ENCODE measurements at places on chromosomes 3 and 15. TPM values are rescaled to one million over a fixed set of nuclear protein-coding genes. Genes with fewer than 3 reads are reported as not detected.

- no peak overlapping the region for H3K4me3 ChIP-seq
- H3K27me3 ChIP-seq, result peaks cover 2% of the 10 kb centered on the region
- H3K27ac ChIP-seq, result peak overlapping the region; percentile 53
- H3K4me1 ChIP-seq, result peaks cover 6% of the 10 kb centered on the region
- H3K36me3 ChIP-seq, result no peaks in the 10 kb centered on the region
- peak; percentile 53 for DNase-seq
Measured at GRCh38 chr3:186746008-186746407, 28.8 kb downstream of the KNG1 start.

GRCh38 chr3:155070316-155070715 is 9.8 kb upstream of the MME start:
- DNase-seq, result no peak
- H3K27ac ChIP-seq, result peak overlapping the region; percentile 93
- no peaks in the 10 kb centered on the region for H3K36me3 ChIP-seq
- H3K4me1 ChIP-seq, result peaks cover 27% of the 10 kb centered on the region

DNA sequence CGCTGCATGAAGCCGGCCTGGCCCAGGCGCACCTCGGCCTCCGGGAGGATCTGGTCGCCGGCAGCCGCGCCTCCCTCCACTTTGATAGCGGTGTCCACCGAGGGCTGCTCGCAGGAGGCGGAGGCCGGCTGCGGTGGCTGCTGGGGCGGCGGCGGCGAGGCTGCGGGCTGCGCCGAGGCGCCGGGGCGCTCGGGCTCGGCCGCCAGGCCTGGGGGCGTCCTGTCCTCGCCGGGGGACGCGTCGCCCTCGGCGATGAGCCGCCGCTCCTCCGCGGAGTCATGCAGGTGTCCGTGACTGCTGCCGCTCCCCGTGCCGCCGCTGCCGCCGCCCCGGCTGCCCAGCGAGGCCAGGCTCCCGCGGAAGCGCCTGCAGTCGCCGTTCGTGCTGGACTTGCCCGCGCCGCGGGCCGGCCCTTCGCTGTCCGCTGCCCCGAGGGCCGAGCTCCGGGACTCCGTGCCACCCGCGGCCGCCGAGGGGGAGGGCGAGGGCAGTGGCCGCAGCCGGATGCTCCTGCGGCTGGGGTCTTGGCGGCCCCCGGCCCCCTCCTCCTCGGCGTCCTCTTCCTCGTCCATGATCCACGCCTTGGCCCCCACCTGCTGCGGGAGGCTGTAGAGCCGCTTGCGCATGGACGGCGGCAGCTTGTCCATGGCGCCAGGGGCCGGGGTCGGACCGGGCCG is 996 bp downstream of the HCN4 start:
- H3K27me3 ChIP-seq, result peaks cover 50% of the 10 kb centered on the region
- no peaks in the 10 kb centered on the region for H3K36me3 ChIP-seq
- H3K4me1 ChIP-seq, result no peaks in the 10 kb centered on the region
- no peak overlapping the region for H3K27ac ChIP-seq

SNURF gene
- total RNA-seq, result 9.4 TPM

DNA sequence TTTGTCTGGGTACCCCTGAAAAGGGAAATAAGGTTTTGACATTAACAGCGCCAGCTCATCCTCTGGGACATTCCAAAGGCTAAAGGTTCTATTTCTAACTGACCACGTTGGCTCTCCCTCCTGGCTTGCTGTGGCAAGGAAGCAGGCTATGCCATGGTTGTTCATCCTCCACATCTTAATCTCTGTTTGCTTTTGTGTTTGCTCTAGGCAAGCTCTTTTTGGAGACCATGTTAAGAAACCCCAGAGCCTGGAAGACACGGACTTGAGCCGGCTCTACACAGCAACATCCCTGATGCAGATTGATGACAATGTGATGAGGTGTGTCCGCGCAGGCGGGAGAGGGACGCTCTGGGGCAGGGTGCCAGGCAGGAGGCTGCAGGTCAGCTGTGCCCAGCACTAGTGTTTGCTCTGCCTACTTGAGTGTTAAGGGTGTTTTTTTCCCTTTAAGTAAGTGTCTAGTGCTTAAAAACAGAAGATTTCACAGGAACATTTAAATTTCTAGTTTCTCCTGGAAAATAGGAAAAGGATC is 33.3 kb downstream of the RLBP1 start:
- H3K27ac ChIP-seq, result no peak overlapping the region
- no peak overlapping the region for H3K4me3 ChIP-seq
- no peak for DNase-seq

GOLGA8B gene
- 45.0 TPM for total RNA-seq

GRCh38 chr3:97656638-97657037 is 107.9 kb upstream of the ARL6 start:
- no peaks in the 10 kb centered on the region for H3K27me3 ChIP-seq
- H3K4me3 ChIP-seq, result no peak overlapping the region
- no peaks in the 10 kb centered on the region for H3K36me3 ChIP-seq
- no peak overlapping the region for H3K27ac ChIP-seq
- DNase-seq, result no peak

GRCh38 chr3:11204697-11205348 is 50.5 kb downstream of the HRH1 start:
- no peak for DNase-seq
- H3K4me1 ChIP-seq, result peaks cover 60% of the 10 kb centered on the region
- H3K27me3 ChIP-seq, result no peaks in the 10 kb centered on the region

DNA sequence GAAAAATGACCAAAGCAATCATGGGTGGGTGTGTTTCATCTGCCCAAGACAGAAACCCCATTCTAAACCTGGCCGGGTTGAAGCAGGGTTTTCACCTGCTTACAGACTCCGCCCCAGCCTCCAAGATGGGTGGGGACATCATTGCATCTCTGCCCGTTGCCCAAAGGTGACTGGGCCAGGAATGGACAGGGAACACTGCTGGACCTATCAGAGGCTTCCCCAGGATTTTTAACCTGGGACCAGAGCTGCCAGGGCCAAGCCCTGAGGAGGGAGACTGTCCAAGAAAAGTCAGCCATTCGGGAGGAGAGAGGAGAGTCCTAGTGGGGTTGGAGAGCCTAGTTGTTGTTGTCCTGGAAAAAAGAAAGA is 109.7 kb upstream of the ALDH1A3 start:
- no peaks in the 10 kb centered on the region for H3K27me3 ChIP-seq
- no peak overlapping the region for H3K27ac ChIP-seq
- H3K36me3 ChIP-seq, result no peaks in the 10 kb centered on the region
- no peak for DNase-seq
- H3K4me3 ChIP-seq, result no peak overlapping the region

GUCA1C gene
- not detected for total RNA-seq

GRCh38 chr3:47414666-47415587 is 34.1 kb downstream of the PTPN23 start:
- no peak overlapping the region for H3K4me3 ChIP-seq
- no peaks in the 10 kb centered on the region for H3K27me3 ChIP-seq
- H3K27ac ChIP-seq, result no peak overlapping the region
- no peak for DNase-seq
- no peaks in the 10 kb centered on the region for H3K4me1 ChIP-seq

- no peak overlapping the region for H3K27ac ChIP-seq
- peaks cover 44% of the 10 kb centered on the region for H3K27me3 ChIP-seq
- DNase-seq, result no peak
- H3K4me1 ChIP-seq, result peaks cover 4% of the 10 kb centered on the region
- H3K4me3 ChIP-seq, result no peak overlapping the region
- H3K36me3 ChIP-seq, result no peaks in the 10 kb centered on the region
Measured at GRCh38 chr3:184559336-184559735, 2.2 kb upstream of the EPHB3 start.

GRCh38 chr3:127329631-127330285 is 41.9 kb upstream of the PRR20G start:
- H3K4me1 ChIP-seq, result no peaks in the 10 kb centered on the region
- H3K27ac ChIP-seq, result no peak overlapping the region
- no peak overlapping the region for H3K4me3 ChIP-seq
- no peaks in the 10 kb centered on the region for H3K36me3 ChIP-seq

DNA sequence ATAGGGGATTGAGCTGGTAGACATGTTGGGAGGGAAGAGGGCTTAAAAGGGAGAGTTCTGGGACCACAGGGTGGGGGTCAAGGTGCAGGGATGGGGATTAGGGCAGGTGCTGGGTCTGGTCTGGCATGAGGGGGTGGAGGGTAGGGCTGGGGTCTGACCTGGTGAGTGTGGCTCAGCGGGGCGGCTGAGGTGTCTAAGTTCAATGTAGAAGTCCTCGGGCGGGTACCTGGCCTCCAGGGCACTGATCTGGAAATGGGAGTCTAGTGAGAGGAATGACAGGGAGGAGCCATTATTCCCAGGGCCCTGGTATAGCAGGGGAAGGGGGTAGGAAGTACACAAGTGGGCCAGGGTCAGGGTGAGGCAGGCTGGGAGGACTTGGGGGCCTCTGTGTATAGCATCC is 39.6 kb downstream of the RAB11A start:
- H3K27me3 ChIP-seq, result no peaks in the 10 kb centered on the region
- peaks cover 27% of the 10 kb centered on the region for H3K36me3 ChIP-seq
- no peak overlapping the region for H3K4me3 ChIP-seq
- H3K4me1 ChIP-seq, result no peaks in the 10 kb centered on the region

DNA sequence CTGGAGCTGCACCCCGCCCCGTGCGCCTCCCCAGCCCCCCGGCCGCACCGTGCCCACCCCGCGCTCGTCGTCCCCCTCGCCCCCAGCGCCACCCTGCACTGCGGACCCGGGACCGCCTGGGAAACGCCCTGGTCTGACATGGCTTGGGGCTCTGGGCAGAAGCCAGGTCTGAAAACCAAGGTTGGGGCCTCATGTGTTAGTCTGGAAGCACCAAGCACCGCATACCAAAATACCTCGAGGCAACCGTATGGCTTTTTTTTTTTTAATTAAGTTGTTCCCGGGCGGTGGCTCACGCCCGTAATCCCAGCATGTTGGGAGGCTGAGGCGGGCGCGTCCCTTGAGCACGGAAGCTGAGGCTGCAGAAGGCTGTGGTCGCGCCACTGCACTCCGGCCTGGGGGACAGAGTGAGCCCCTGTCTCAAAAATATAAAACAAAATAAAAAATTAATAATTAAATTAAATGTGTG is 91.5 kb upstream of the CHD2 start:
- DNase-seq, result no peak
- no peaks in the 10 kb centered on the region for H3K27me3 ChIP-seq
- H3K27ac ChIP-seq, result peak overlapping the region; percentile 51
- no peaks in the 10 kb centered on the region for H3K36me3 ChIP-seq

Data from endothelial cell of umbilical vein (primary cell).